ENCODE measurements at places on chromosomes 3 and 15. TPM values are rescaled to one million over a fixed set of nuclear protein-coding genes. Genes with fewer than 3 reads are reported as not detected.

- no peak for DNase-seq
- H3K36me3 ChIP-seq = peaks cover 4% of the 10 kb centered on the region
- no peak overlapping the region for H3K4me3 ChIP-seq
These were observed 27.0 kb downstream of the TM2D3 start for GRCh38 chr15:101625184-101625583.

Gene NISCH
- 60.5 TPM for total RNA-seq

Gene TTLL13
- total RNA-seq = not detected

Gene CCDC14
- total RNA-seq = 31.1 TPM

Gene HGD
- total RNA-seq = 0.44 TPM

Measured in MCF 10A (cell line).